ENCODE measurements at places on chromosomes 7 and 10. TPM values are rescaled to one million over a fixed set of nuclear protein-coding genes. Genes with fewer than 3 reads are reported as not detected.

GRCh38 chr7:69782917-69783684, 184.8 kb downstream of the AUTS2 start:
- no peak for DNase-seq
- H3K36me3 ChIP-seq = no peaks in the 10 kb centered on the region
- H3K4me1 ChIP-seq = peaks cover 3% of the 10 kb centered on the region
- no peak overlapping the region for H3K27ac ChIP-seq
- peaks cover 4% of the 10 kb centered on the region for H3K27me3 ChIP-seq
- H3K4me3 ChIP-seq = no peak overlapping the region

Gene WNT8B
- total RNA-seq = 0.41 TPM

Gene ARF5
- total RNA-seq = 120 TPM

DNA sequence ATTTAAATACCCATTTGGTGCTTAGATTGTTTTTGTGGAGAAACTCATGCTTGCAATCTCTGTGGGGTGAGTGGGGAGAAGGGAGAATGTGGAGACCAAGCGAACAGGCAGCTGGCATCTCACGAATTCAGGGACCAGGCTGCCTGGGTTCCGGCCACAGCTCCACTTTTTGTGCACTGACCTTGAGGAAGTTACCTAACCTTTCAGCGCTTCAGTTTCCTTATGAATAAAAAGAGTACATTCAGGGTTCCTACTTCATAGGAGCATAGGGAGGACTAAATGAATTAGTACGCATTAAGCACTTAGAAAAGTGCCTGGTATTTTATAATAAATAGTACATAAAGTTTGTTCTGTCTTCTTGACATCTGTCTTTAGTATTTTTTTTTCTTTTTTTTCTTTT, 72.5 kb downstream of the PRTFDC1 start:
- H3K36me3 ChIP-seq = peaks cover 16% of the 10 kb centered on the region
- peaks cover 21% of the 10 kb centered on the region for H3K4me1 ChIP-seq
- no peak for DNase-seq

DNA sequence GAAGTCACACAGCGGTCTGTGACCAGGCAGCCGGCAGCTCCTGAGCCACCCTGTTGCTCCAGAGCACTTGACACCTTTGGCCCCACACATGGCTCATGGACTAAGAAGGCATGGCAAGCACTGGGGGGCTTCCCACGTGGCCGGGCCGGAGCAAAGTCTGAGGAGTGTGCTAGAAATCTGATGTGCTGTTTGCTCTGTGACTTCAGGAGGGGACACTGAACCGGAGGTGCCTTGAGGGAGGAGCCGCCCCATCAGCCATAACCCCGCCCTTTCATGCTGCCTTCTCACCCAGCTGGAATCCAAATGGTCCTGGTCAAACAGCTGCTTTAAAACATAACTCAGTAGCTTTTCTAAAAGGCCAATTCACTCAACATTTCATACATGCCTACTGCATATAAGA, 33.5 kb downstream of the PROSER2 start:
- H3K27me3 ChIP-seq = peaks cover 24% of the 10 kb centered on the region
- DNase-seq = no peak
- H3K4me1 ChIP-seq = no peaks in the 10 kb centered on the region
- no peaks in the 10 kb centered on the region for H3K36me3 ChIP-seq

- DNase-seq = no peak
- no peaks in the 10 kb centered on the region for H3K27me3 ChIP-seq
- H3K4me3 ChIP-seq = no peak overlapping the region
- no peaks in the 10 kb centered on the region for H3K36me3 ChIP-seq
- no peak overlapping the region for H3K27ac ChIP-seq
- H3K4me1 ChIP-seq = no peaks in the 10 kb centered on the region
Observed at GRCh38 chr7:129332254-129333035, 101.8 kb upstream of the STRIP2 start.

- no peaks in the 10 kb centered on the region for H3K4me1 ChIP-seq
- H3K4me3 ChIP-seq = no peak overlapping the region
- no peaks in the 10 kb centered on the region for H3K27me3 ChIP-seq
- H3K36me3 ChIP-seq = no peaks in the 10 kb centered on the region
Observed at GRCh38 chr10:130555411-130555750, 419.2 kb downstream of the GLRX3 start.

- H3K4me1 ChIP-seq = peaks cover 16% of the 10 kb centered on the region
- H3K36me3 ChIP-seq = peaks cover 3% of the 10 kb centered on the region
- peaks cover 7% of the 10 kb centered on the region for H3K27me3 ChIP-seq
- H3K27ac ChIP-seq = no peak overlapping the region
- DNase-seq = no peak
Observed at GRCh38 chr10:73359492-73359891, 828 bp upstream of the CFAP70 start.

Gene CADPS2
- not detected for total RNA-seq

Gene CRPPA
- total RNA-seq = 1.1 TPM

Gene NRG3
- not detected for total RNA-seq

DNA sequence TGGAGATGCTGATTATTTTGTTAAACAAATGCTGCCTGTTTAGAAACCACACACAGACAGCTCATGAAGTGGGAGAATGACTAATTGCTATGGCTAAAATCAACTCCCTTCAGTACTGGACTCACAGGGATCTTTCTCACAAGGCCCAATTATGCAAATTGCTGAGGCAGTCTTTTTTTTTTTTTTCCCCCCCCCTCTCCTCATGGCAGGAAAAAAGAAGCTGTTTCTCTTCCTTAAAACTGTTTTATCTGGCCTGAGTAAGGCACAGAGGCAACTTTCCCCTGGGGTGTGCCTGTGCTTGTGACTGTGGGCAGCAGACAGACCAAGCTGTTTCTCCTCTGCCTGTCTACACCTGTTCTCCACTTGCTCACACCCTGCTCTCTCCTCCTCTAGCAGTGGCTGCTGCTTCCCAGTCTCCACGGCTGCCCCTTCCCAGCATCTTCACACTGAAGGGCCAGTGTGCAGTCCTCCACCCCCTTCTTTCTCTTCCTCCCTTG, 65.4 kb upstream of the STEAP1B start:
- H3K4me1 ChIP-seq = peaks cover 51% of the 10 kb centered on the region
- H3K36me3 ChIP-seq = no peaks in the 10 kb centered on the region
- H3K27ac ChIP-seq = peak overlapping the region; percentile 29
- H3K4me3 ChIP-seq = no peak overlapping the region
- peaks cover 61% of the 10 kb centered on the region for H3K27me3 ChIP-seq

Gene SYT15
- 0.33 TPM for total RNA-seq

- H3K27me3 ChIP-seq = peaks cover 7% of the 10 kb centered on the region
- no peak overlapping the region for H3K27ac ChIP-seq
- H3K4me1 ChIP-seq = no peaks in the 10 kb centered on the region
- H3K36me3 ChIP-seq = no peaks in the 10 kb centered on the region
Observed at GRCh38 chr10:90813594-90814365, 44.1 kb downstream of the HTR7 start.

GRCh38 chr10:104657457-104657856, 16.4 kb downstream of the SORCS3 start:
- no peaks in the 10 kb centered on the region for H3K36me3 ChIP-seq
- no peak for DNase-seq
- no peak overlapping the region for H3K27ac ChIP-seq
- no peak overlapping the region for H3K4me3 ChIP-seq
- H3K4me1 ChIP-seq = no peaks in the 10 kb centered on the region
- H3K27me3 ChIP-seq = peaks cover 7% of the 10 kb centered on the region

Gene DHX32
- total RNA-seq = 16.0 TPM

DNA sequence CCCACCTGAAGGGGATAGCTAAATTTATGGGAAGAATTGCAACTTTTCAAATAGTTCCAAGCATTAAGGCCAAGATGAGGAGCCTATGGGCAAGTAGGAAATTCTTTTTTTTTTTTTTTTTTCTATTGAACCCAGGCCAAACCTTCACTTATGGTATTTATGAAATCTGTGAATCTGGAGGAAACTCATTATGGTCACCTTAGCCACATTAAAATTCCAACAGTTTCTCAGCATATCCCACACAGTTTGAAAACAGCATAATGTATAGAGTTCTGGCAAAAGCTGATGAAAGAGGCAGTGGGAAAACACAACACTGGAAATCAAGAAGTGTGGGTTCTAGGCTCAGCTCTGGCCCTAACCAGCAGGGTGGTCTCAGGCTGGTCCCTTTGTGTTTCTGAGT, 236.9 kb downstream of the PTEN start:
- H3K4me3 ChIP-seq = no peak overlapping the region
- no peaks in the 10 kb centered on the region for H3K4me1 ChIP-seq
- H3K27me3 ChIP-seq = peaks cover 17% of the 10 kb centered on the region
- no peak for DNase-seq
- H3K27ac ChIP-seq = no peak overlapping the region
- peaks cover 3% of the 10 kb centered on the region for H3K36me3 ChIP-seq

Gene IFIT2
- total RNA-seq = 34.4 TPM

GRCh38 chr10:128324058-128324827, 198.0 kb upstream of the MKI67 start:
- H3K4me1 ChIP-seq = no peaks in the 10 kb centered on the region
- DNase-seq = no peak
- H3K27ac ChIP-seq = no peak overlapping the region
- no peak overlapping the region for H3K4me3 ChIP-seq

DNA sequence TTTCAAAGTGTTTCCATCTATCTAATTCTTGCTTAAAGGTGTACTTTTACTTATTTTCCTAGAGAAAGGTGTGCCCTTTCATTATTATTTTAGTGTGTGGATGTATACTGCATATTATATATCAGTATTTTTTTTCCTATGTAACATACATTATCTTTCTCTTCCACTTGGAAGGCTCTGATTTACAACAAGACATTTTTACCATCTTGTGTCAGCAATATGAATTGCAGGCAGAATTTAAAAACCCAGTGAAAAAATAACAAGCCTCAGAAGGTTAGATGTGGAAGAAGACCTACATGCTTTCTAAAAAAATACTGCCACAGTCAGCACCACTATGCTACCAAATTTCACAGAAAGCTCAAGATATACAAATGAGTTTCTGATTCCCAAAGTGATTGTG, 327.7 kb upstream of the STEAP1 start:
- H3K27ac ChIP-seq = no peak overlapping the region
- DNase-seq = no peak
- H3K4me3 ChIP-seq = no peak overlapping the region
- H3K36me3 ChIP-seq = no peaks in the 10 kb centered on the region
- no peaks in the 10 kb centered on the region for H3K4me1 ChIP-seq
- no peaks in the 10 kb centered on the region for H3K27me3 ChIP-seq

DNA sequence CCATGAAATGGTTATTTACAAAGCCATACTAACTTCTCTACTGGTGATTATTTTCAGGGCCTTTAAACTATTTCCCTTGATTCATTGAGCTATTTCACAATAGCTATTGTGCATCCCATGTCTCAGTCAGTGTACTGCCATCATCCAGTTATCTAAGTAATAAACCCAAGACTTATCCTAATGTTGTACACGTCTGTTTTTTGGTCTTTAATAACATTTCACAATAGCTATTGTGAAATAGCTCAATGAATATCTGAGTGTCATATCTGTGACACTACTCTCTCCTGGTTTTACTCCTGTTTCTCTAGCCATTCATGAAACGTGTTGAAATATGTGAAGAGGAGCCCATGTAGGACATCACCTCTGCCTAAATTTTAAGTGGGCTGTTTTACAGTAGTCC, 36.5 kb upstream of the TMEM140 start:
- H3K27ac ChIP-seq = no peak overlapping the region
- no peak overlapping the region for H3K4me3 ChIP-seq
- H3K36me3 ChIP-seq = peaks cover 3% of the 10 kb centered on the region
- H3K4me1 ChIP-seq = no peaks in the 10 kb centered on the region

Gene ZNF655
- 86.0 TPM for total RNA-seq

Gene CRCP
- 29.4 TPM for total RNA-seq

Gene CHRM2
- total RNA-seq = not detected

GRCh38 chr10:103757531-103758293, 97.7 kb downstream of the SH3PXD2A start:
- peak; percentile 88 for DNase-seq
- peak overlapping the region; percentile 9 for H3K4me3 ChIP-seq
- H3K4me1 ChIP-seq = peaks cover 58% of the 10 kb centered on the region
- peak overlapping the region; percentile 82 for H3K27ac ChIP-seq
- H3K36me3 ChIP-seq = no peaks in the 10 kb centered on the region

- no peak overlapping the region for H3K4me3 ChIP-seq
- no peak overlapping the region for H3K27ac ChIP-seq
- peaks cover 12% of the 10 kb centered on the region for H3K27me3 ChIP-seq
- peaks cover 1% of the 10 kb centered on the region for H3K4me1 ChIP-seq
- no peaks in the 10 kb centered on the region for H3K36me3 ChIP-seq
Observed at GRCh38 chr7:25314731-25315267, 86.5 kb upstream of the NPVF start.

DNA sequence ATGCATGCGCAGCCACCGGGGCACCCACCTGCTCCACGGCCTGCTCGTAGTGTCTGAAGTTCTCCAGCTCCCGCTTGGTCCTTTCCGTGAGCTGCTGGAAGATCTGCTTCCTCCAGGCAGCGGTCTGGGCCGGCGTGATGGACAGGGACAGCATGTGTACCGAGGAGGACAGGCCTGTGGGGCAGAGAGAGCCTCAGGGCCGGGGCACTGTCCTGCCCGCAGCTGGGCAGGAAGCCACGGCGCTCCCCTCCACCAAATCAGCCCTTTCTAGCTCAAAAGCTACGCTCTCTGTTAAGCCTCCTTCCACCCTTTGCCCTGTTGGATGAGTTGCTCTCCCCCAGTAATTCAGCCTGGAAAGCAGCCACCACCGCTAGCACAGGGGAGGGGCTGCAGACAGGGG, 19.2 kb downstream of the TECPR1 start:
- H3K4me1 ChIP-seq = no peaks in the 10 kb centered on the region
- DNase-seq = no peak
- H3K27me3 ChIP-seq = no peaks in the 10 kb centered on the region
- H3K27ac ChIP-seq = no peak overlapping the region
- no peaks in the 10 kb centered on the region for H3K36me3 ChIP-seq

GRCh38 chr10:25105743-25106260, 69.0 kb upstream of the GPR158 start:
- no peaks in the 10 kb centered on the region for H3K4me1 ChIP-seq
- H3K27ac ChIP-seq = no peak overlapping the region
- DNase-seq = no peak
- H3K27me3 ChIP-seq = no peaks in the 10 kb centered on the region

- H3K4me1 ChIP-seq = peaks cover 10% of the 10 kb centered on the region
- H3K4me3 ChIP-seq = no peak overlapping the region
- H3K27me3 ChIP-seq = peaks cover 19% of the 10 kb centered on the region
- H3K36me3 ChIP-seq = no peaks in the 10 kb centered on the region
Observed at GRCh38 chr7:155580367-155580766, 34.0 kb upstream of the CNPY1 start.

GRCh38 chr7:45057878-45058277, 30.9 kb downstream of the NACAD start:
- no peak overlapping the region for H3K27ac ChIP-seq
- no peak overlapping the region for H3K4me3 ChIP-seq
- DNase-seq = no peak
- no peaks in the 10 kb centered on the region for H3K27me3 ChIP-seq
- peaks cover 55% of the 10 kb centered on the region for H3K36me3 ChIP-seq

DNA sequence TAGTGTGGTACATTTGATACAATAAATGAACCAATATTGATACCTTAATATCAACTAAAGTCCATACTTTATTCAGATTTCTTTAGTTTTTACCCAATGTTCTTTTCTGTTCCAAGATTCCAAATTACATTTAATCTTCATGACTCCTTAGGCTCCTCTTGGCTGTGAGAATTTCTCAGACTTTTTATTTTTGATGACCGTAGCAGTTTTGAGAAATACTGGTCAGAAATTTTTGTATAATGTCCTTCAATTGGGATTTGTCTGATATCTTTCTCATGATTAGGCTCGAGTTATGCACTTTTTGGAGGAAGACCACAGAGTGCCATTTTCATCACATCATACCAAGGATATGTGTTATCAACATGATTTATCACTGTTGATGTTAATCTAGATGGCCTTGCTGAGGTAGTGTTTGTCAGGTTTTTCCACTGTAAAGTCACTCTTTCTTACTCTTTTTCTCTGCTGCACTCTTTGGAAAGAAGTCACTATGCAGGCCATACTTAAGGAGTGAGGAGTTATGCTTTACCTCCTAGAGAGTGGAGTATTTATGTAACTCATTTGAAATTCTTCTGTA, 12.9 kb upstream of the ENTPD1 start:
- peaks cover 15% of the 10 kb centered on the region for H3K27me3 ChIP-seq
- peaks cover 36% of the 10 kb centered on the region for H3K4me1 ChIP-seq
- H3K4me3 ChIP-seq = no peak overlapping the region
- peaks cover 20% of the 10 kb centered on the region for H3K36me3 ChIP-seq

Data from activated CD8-positive, alpha-beta memory T cell treated with anti-CD3 and anti-CD28 coated beads, Interleukin-2, amount 10 ng/mL, durations not matched to agents 7 days and 5 days (primary cell).